Cerebellum (tissue), 4 donors: ENCODE measurements at places on chromosomes 16 and 17.

GRCh38 chr16:48064971-48065370 is 90.8 kb downstream of the ABCC12 start:
- DNase-seq = no peak

DNA sequence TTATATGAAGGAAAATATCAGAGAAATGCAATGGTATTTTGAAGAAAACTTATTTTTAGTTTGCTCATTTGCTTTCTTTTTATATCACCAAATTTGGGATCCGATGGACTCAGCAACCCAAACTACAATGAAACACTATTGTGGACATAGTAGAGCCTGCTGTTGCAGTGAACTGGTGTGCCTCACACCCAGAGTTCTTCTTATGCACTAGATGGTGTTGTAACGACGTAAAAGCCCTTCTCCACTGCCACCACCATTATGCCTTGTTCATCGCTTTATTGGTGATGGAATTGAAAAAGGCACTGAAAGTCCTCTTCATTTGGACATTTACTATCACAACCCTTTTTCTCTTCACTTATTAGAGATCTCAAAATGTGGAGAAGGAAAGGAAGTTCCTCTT is 381.3 kb downstream of the CDH8 start:
- DNase-seq = no peak

- no peak for DNase-seq
Measured at GRCh38 chr17:71634376-71634775, 486.4 kb upstream of the SOX9 start.

DNA sequence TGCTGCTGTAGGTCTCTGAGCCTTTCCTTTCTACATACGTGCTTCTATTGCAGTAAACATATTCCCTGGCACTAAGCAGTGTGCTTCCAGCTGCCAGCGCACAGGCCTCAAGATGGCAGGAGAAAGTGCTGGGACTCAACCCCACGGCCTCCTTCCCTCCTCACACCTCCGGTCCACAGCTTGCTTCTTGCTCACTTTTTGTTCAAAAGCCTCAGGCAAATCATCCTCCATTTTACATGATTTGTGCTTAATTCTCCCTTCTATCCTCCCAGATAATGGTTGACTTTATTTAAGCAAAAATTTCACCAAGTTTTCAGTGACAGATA is 5.4 kb downstream of the CDK5R1 start:
- no peak for DNase-seq

DNA sequence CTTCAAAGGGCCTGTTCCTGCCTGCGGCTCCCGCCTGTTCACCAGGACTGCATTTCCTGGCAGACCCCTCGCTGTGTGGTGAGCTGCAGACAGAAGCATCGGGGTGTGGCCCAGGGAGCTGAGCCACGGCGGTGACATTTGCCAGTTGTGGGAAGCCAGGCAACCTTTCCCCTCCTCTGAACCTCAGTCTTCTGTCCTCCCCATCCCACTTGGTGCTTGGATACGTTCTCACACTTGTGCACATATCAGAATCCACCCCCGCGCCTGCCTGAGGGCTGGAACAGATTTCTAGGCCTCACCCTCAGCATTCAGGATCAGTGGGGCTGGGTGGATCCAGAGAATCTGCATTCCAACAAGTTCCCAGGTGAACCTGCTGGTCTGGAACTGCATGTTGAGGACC is 63.5 kb downstream of the CRISPLD2 start:
- DNase-seq = no peak

DNA sequence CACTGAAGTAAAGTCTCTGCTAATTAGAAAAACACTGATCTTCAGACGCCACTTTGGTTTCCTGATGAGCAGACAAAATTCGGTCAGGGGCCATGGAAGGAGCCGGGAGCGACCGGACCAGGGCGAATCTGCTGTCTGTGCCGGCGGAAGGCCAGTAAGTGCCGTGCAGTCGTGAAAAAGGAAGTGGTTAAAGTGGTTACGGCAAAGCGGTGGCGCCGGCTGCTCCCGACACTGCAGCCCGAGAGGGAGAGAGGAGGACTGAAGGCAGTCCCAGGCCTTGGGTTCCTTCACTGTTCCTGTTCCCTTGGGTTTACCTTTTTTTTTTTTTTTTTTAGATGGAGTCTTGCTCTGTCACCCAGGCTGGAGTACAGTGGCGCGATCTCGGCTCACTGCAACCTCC is 17.3 kb upstream of the HEXD start:
- DNase-seq = no peak

GRCh38 chr16:66045626-66046025 is 320.9 kb upstream of the CDH5 start:
- DNase-seq = no peak

DNA sequence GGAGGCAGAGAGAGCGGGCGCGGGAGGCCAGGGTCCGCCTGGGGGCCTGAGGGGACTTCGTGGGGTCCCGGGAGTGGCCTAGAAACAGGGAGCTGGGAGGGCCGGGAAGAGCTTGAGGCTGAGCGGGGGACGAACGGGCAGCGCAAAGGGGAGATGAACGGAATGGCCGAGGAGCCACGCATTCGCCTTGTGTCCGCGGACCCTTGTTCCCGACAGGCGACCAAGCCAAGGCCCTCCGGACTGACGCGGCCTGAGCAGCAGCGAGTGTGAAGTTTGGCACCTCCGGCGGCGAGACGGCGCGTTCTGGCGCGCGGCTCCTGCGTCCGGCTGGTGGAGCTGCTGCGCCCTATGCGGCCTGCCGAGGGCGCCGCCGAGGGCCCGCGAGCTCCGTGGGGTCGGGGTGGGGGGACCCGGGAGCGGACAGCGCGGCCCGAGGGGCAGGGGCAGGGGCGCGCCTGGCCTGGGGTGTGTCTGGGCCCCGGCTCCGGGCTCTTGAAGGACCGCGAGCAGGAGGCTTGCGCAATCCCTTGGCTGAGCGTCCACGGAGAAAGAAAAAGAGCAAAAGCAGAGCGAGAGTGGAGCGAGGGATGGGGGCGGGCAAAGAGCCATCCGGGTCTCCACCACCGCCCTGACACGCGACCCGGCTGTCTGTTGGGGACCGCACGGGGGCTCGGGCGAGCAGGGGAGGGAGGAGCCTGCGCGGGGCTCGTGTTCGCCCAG is 1.2 kb upstream of the CBX4 start:
- DNase-seq = no peak

GRCh38 chr16:67613808-67614207 is 31.1 kb upstream of the CARMIL2 start:
- DNase-seq = no peak

- DNase-seq = peak; percentile 79
Measured at GRCh38 chr16:70391881-70392481, 45.3 kb downstream of the DDX19A start.

DNA sequence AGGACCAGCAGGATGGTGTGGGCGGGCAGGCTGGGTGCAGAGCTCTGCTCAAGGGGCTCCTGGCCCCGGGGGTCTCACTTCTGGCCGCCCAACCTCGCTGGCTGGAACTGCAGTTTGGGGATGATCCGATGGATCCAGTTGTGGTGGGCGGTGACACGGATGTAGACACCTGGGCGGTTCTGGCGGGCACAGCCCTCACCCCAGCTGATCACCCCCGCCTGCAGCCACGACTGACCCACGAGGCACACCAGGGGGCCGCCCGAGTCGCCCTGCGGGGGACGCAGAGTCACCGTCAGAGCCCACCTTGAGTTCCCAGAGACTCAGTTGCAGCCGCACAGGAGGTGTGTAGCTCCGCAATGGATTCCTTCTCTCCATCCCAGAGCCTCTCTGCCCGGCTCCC is 7.5 kb downstream of the PRSS27 start:
- DNase-seq = no peak
